ENCODE measurements at places on chromosomes 16 and 17. TPM values are rescaled to one million over a fixed set of nuclear protein-coding genes. Genes with fewer than 3 reads are reported as not detected.

Gene SNAI3
- total RNA-seq: 5.4 TPM

DNA sequence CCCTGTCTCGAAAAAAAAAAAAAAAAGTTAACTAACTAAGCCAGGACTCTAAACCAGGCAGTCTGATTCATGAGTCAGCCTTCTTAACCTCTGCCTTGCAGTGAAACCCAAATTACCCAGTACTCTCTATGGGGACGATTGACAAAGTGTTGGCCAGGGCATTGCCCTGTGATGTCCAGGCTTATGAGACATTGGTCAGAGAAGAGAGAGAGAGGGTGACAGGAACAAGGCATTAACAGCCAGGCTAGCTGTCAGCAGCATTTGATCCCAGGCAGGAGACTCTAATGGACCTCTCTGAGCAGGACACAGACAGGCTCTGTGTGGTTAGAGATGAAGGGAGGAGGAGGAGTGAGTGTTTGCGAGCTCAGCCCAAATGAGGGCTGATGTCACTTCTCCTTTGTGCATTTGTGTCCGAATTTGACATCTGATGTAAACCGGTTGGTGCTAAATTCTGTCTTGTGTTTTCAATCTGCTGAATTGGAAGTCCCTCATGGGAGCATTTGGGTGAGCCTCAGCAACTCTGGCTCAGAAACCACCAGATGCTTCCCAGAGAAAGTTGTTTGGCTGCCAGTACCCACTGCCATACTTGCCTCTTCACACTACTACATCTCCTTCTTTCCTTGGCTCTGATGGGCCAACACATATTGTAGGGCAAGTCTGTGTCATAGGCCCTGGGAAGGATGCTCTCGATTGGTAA is 4.3 kb upstream of the MYL4 start:
- DNase-seq: peak; percentile 25

GRCh38 chr17:28199115-28199514 is 119.9 kb upstream of the TMEM97 start:
- no peak for DNase-seq

DNA sequence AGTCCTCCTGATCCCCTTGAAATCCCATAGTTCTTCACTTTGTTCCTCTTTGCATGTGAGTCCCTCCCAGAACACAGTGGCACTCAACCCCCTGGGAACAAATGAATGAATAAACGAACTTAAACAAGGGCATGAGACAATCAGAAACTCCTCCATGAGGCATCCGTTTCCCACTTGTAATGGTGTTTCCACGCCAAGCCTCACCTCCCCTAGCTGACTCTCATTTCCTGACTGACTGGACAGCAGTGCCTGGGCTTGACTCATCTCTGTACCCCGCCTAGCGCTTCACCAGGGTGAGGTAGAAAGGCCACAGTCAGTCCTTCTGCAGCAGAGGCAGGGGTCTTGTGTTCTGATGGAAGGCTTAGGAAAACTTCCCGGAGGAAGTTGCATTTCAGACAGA is 14.2 kb downstream of the KIF1C start:
- DNase-seq: no peak

DNA sequence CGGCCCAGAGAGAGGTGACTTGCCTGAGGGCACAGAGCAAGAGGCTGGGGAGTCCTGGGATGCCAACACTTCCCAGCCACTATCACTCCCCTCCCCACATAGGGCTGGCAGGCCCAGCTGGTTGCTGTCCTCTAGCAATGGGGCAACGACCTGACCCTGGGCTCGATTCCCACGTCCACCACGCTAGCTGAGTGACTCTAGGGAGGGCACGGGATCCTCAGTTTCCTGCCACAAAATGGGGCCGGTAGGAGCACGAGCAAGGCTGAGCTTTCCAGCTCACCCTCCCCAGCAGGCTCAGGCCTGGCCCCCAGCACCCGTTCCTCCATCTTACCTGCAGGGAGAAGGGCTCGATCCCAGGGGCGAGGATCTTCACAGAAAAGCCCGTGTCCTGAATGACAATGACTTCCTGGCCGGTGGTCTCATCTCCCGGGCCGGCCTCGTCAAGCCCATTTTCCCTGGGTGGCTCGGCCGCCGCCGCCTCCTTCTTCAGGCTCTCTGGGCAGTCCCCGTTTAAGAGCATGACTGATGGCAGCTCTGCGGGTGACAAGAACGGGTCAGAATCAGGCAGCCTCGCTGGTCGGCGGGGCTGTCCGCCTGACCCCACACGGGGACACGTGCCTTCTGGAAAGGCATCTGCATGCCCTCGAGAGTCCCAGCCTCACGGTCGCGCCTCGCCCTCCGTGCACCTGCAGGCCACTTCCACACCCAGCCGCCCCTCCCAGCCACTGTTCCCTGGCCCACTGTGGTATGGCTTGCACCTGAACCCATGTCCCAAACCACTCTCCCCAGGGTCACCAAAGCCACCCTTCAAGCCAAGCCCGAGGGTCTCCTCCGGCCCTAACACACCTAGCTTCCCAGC is 7.3 kb downstream of the CLUH start:
- no peak for DNase-seq

Gene SLX4
- total RNA-seq: 12.7 TPM

Gene KLHL10
- total RNA-seq: 0.12 TPM

GRCh38 chr16:70561623-70562022 is 38.0 kb downstream of the SF3B3 start:
- no peak for DNase-seq

All from activated naive CD4-positive, alpha-beta T cell treated with anti-CD3 and anti-CD28 coated beads, Interleukin-2, amount 50 U/mL, for 72 hours (primary cell).